ENCODE measurements at places on chromosomes 5 and 9.

DNA sequence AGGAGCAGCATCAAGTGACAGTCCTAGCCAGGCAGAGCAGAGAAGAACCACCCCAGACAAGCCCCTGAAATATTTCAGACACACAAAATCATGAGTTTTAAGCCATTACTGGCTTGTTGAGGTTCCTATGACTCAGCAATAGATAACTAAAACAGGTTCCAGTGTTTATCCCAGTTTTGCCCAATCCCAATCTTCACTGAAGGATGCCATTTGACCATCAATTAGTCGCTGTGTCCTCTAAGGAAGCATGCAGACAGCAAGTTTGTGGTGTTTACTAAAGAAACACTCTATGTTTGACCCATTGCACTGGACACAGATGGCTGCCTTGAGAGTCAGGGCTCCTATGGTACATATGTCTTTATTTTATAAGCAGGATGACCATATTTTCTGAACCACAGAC is 186.7 kb downstream of the SYK start:
- no peak for DNase-seq
- H3K4me3 ChIP-seq = no peak overlapping the region
- no peaks in the 10 kb centered on the region for H3K36me3 ChIP-seq
- H3K4me1 ChIP-seq = no peaks in the 10 kb centered on the region
- H3K27me3 ChIP-seq = no peaks in the 10 kb centered on the region
- H3K27ac ChIP-seq = no peak overlapping the region

GRCh38 chr5:9712506-9712905 is 82.4 kb upstream of the TAS2R1 start:
- no peaks in the 10 kb centered on the region for H3K4me1 ChIP-seq
- no peak for DNase-seq
- no peaks in the 10 kb centered on the region for H3K36me3 ChIP-seq
- no peaks in the 10 kb centered on the region for H3K27me3 ChIP-seq
- H3K4me3 ChIP-seq = no peak overlapping the region
- H3K27ac ChIP-seq = no peak overlapping the region

DNA sequence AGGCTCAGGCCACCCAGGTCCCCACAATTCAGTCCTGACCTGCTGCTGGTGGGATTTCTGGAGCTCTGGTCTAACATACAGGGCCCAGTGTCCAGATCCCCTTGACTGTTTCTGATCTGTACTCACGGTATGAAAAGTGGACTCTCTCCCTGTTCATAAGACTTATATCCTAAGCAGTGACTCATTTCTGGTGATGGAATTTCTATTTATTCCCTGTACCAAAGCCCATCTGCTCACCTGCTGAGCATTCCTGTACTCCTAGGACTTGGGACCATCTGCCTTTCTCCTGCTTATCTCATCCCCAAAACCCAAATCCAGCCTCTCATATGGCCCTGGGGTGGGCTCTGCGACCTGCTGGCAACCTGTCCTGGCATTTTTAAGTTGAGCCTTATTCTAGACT is 86.6 kb downstream of the APBA1 start:
- no peaks in the 10 kb centered on the region for H3K36me3 ChIP-seq
- no peaks in the 10 kb centered on the region for H3K27me3 ChIP-seq
- no peaks in the 10 kb centered on the region for H3K4me1 ChIP-seq
- DNase-seq = no peak
- H3K27ac ChIP-seq = no peak overlapping the region

DNA sequence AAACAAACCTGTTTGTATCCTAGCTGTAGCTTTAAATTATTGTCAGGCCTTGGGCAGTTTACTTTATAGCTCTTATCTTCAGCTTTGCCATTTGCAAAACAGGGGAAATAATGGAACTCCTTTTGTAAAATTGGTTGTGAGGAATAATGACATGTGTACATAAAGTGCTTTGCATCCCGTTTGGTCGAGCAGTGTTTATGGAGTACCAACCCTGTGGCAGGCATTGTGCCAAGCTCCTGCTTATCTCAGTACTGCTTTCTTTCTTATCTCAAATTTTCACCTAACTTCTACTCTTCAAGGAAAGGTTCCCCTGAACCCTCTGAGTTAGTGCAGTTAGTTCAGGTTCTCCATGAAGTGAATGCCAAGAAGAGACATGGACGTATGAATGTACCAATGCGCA is 9.4 kb upstream of the TENT2 start:
- no peaks in the 10 kb centered on the region for H3K36me3 ChIP-seq
- H3K27ac ChIP-seq = no peak overlapping the region
- H3K4me1 ChIP-seq = no peaks in the 10 kb centered on the region
- H3K27me3 ChIP-seq = no peaks in the 10 kb centered on the region
- DNase-seq = no peak

- peaks cover 2% of the 10 kb centered on the region for H3K27me3 ChIP-seq
- H3K4me1 ChIP-seq = peaks cover 2% of the 10 kb centered on the region
- no peak for DNase-seq
- peak overlapping the region; percentile 60 for H3K4me3 ChIP-seq
- no peaks in the 10 kb centered on the region for H3K36me3 ChIP-seq
Observed at GRCh38 chr9:133273819-133274218, 1.2 kb downstream of the ABO start.

DNA sequence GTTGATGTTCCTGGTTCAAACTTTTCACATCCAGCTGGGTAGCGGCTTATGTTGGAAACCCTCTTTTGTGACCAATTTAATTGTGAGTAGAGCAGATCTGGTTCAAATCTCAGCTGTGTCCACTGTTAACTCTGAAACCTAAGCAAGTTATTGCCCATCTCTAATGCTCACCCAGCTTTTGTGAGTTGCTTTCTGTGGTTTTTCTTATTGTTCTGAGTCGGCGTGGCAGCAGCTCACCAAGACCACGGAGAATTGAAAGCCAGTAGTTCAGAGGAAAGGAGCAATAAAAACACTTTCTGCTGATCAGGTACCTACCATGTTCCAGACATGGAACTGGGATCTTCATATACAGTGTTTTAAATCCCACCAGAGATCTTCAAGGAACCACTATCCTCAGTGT is 114.4 kb downstream of the DOCK2 start:
- no peaks in the 10 kb centered on the region for H3K27me3 ChIP-seq
- no peaks in the 10 kb centered on the region for H3K36me3 ChIP-seq

Measured in kidney (tissue), 22 donors.